ENCODE measurements at places on chromosomes 4 and X.

GRCh38 chr4:122746485-122746965, 14.0 kb downstream of the BBS12 start:
- DNase-seq: no peak

- DNase-seq: no peak
Observed at GRCh38 chr4:97924341-97924958, 218.8 kb downstream of the STPG2 start.

DNA sequence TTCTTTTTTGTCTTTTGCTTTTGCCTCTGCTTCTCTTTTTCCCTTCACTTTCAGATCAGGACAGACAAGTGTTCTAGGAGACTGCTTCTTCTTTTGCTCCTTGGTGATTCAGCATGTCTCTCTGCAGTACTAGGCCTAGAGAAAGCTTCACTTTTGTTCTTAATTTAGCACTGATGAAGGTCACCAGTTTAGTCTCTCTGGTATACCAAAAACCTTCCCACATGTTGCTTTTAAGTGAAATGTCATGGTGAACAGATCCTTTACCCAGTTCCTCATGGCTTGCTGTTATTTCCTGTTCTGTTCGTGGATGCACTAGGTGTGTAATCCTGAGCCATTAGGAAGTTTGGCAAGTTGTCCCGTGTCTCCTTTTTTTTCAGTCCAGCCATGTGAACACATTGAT, 53.3 kb downstream of the NBDY start:
- no peak for DNase-seq

GRCh38 chr4:141391293-141391692, 170.6 kb downstream of the ZNF330 start:
- DNase-seq: no peak

- DNase-seq: no peak
Observed at GRCh38 chrX:7889680-7890079, 37.5 kb downstream of the PNPLA4 start.
